ENCODE measurements at places on chromosomes 16 and 17.

GRCh38 chr17:4852567-4853207, 19.5 kb downstream of the MINK1 start:
- H3K4me3 ChIP-seq = no peak overlapping the region
- no peaks in the 10 kb centered on the region for H3K27me3 ChIP-seq
- H3K36me3 ChIP-seq = peaks cover 6% of the 10 kb centered on the region
- no peak for DNase-seq
- H3K27ac ChIP-seq = no peak overlapping the region
- H3K4me1 ChIP-seq = peaks cover 14% of the 10 kb centered on the region

GRCh38 chr16:84794186-84794585, 25.6 kb upstream of the CRISPLD2 start:
- H3K27me3 ChIP-seq = no peaks in the 10 kb centered on the region
- H3K4me3 ChIP-seq = no peak overlapping the region
- H3K36me3 ChIP-seq = no peaks in the 10 kb centered on the region
- H3K27ac ChIP-seq = no peak overlapping the region

- no peaks in the 10 kb centered on the region for H3K36me3 ChIP-seq
- no peak overlapping the region for H3K27ac ChIP-seq
- no peak overlapping the region for H3K4me3 ChIP-seq
- H3K4me1 ChIP-seq = peaks cover 24% of the 10 kb centered on the region
These were observed 394.9 kb upstream of the SALL1 start for GRCh38 chr16:51545951-51546350.

DNA sequence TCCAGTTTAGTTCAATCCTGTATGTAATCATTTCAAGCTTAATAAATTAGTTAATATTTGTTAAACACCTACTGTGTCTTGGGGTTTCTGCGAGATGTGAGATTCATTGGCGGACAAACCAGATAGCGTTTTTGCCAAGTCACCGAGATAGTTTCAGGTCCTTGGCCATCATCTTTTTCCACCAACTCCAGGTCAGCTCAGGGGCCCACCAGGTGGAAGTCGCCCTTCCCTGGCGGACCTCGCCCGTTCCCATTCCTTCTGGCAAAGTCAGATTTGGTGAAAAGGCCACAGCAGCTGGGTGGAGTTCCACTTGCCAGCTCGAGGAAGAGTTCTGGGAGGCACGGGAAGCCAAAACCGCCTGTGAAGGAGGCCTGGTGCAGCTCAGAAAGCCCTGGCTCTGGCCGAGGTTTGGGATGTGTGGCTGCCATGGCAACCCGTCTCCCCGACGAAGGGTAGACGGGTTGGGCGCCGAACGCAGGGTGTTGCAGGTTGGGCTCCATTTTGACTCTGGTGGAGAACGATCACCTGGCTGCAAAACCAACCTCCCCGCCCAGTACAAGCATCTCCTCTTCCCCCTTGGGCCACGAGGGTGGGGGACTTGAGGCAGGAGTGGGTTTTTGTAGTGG, 39.5 kb downstream of the CMIP start:
- H3K4me3 ChIP-seq = no peak overlapping the region
- H3K4me1 ChIP-seq = peaks cover 10% of the 10 kb centered on the region
- no peaks in the 10 kb centered on the region for H3K27me3 ChIP-seq

DNA sequence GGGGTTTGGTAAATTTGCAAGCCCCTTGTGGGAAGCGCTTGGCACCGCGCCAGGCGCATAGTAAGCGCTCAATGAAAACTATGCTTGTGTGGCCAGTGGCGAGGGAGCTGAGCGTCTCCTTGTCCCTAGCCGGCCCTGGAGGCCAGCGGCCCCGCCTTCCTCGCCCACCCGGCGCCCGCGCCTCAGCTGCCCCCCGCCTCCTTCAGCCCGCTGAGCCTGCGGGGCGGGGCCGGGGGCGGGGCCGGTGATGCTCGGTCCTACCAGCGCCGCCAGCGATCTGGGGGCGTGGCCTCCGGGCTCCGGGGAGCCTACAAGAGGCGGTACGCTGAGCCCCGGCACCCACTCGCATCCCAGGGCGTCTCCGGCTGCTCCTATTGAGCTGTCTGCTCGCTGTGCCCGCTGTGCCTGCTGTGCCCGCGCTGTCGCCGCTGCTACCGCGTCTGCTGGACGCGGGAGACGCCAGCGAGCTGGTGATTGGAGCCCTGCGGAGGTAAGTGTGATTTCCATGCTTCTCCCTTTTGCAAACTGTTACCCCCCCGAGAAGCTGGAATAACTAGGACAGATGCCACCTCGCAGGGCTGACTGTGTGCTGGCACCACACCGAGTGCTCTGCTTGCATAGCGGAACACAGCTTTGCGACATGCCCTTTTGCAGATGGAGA, at the start of gene CRISPLD2:
CRISPLD2 (plus strand) TSS at position 342 of the 661 bp plus-strand sequence. CDS start 18,511 bp downstream, outside the sequence.
- no peak within 1 kb of the TSS for H3K27ac ChIP-seq
- peaks cover 6% of the 10 kb centered on the region for H3K4me1 ChIP-seq
- no peaks in the 10 kb centered on the region for H3K36me3 ChIP-seq

DNA sequence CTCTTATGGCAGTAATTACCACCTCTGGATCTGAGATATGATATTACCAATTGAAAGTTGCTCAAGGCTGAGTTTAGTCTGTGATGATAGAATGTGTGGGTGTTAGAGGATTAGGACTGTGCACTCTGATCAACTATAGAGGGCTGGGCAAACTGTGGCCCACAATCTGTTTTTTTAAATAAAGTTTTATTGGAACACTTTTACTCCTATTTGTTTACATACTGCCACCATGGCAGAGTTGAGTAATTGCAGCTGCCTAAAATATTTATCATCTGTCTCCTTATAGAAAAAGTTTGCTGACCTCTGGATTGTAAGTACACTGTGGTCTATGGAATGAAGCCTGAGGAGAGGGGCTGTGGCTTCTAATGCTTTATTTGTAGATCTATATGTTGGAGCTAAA, 71.5 kb upstream of the N4BP1 start:
- no peak for DNase-seq
- H3K4me1 ChIP-seq = no peaks in the 10 kb centered on the region
- H3K4me3 ChIP-seq = no peak overlapping the region
- no peaks in the 10 kb centered on the region for H3K36me3 ChIP-seq
- no peak overlapping the region for H3K27ac ChIP-seq

DNA sequence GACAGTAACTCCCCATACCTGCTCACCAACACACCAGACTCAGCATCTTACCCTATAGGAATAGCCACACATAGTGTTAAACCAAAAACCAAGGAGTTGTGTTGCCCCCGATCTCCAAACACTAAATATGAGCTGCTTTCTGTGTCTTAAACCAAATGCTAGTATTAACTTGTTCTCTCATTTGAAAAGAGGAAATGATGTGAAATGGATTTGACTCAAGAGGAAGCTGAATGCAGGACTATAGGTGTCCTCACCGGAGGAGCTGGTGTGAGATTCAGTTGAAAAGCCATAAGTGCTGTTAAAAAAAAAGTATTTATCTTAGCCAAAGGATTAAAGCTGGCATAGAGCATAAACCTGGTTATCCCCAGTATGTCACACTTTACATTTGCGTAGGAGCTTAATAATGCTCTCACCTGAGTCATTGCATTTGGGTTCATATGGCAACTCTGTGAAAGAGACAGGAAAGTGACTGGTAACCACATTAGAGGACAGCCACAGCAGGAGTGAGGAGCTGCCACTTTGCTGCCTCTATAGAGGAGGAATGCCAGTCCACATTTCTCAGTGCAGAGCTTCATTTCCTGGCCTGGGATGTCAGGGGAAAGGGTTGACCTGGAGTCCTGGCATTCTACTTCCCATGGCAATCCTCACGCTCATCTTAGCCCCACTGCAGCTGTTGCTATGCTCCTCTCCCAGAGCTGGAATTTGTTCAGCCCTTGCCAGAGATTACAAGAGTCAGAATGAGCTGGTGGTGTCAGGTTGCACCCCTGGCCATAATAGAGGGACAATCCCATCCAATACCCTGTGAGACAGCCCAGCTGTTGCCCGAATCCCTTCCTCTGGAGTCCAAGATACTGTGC, 143.3 kb upstream of the ANKFN1 start:
- H3K27me3 ChIP-seq = no peaks in the 10 kb centered on the region
- peak overlapping the region; percentile 78 for H3K27ac ChIP-seq
- peak; percentile 43 for DNase-seq
- H3K36me3 ChIP-seq = no peaks in the 10 kb centered on the region
- H3K4me3 ChIP-seq = no peak overlapping the region

DNA sequence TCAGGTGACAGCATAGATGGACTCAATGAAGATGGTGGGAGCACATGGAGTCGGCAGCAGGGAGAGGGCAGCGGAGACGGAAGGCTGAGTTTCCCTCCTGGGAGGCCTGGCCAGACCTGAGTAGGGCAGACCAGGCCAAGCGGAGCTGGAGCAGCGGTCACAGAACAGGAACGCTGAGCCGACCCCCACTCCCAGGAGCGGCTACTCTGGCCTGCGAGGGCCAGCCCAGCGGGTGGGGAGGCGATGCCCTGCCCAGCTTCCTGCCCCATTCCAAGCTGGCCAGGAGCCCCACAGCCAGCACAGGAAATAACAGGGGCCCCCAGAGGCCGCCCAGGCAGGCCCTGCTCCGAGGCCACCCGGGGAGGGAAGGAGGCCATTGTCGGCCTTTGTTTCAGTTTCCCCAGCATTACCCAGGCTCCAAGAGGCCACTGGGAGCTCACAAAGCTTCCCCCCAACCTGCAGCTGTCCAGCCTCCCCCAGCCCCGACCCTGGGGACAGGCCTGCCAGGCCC, 79.8 kb downstream of the ZNF423 start:
- H3K36me3 ChIP-seq = peaks cover 37% of the 10 kb centered on the region
- no peaks in the 10 kb centered on the region for H3K27me3 ChIP-seq
- peak overlapping the region; percentile 47 for H3K27ac ChIP-seq
- peak overlapping the region; percentile 38 for H3K4me3 ChIP-seq
- H3K4me1 ChIP-seq = peaks cover 42% of the 10 kb centered on the region

DNA sequence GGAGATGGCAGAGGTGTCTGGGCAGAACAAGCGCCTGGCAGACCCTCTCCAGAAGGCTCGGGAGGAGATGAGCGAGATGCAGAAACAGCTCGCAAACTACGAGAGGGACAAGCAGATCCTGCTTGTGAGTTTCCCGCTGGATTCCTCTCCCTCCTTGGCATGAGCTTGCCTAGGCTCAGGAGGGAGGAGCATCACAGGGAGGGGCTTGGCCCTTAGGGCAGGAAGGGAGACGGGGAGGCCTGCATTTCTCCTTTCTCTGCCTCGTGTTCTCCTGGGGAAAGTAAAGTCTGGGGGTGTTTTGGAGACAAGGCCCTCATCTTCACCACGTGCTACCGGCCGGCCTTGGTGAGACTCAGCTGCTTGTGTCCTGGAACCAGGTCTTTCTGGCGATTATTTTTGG, 18.0 kb upstream of the DBNDD1 start:
- H3K4me3 ChIP-seq = no peak overlapping the region
- no peak for DNase-seq
- no peaks in the 10 kb centered on the region for H3K27me3 ChIP-seq

DNA sequence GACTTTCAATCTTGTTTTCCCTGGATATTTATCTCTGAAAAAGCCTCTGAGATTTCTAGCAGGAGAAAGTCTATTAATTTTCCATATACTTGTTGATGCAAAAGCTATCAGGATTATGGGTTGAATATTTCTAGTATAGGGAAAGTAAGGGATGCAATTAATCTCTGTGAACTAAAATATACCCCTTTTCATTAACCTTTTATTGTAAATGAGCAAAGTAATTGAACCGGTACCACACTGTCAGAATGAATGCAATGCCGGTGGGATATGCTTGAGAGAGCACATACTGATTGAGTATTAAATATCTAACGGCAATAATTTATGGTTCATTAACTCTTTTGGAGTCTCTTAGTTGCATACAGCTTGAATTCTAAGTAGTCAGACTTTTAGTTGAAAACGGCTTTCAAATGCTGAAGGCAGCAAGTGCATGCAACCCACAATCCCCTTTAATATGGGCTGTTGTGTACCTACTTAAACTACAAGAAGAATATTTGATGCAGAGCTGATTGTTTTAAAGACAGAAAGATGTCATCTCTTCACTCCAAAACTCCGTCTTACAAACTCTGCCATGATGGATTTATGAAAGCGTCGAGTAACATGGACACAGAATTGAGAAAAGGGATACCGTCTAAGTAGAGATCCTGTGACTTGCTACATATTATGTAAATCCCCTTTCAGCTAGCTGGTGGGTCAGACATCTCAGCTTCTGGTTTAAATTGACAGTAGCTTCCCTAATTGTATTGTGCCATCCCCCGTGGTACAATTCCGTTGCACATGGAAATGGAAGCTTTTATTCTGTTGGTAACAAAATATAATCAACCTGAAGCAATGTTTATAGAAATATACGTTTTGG, 141.3 kb upstream of the CDH8 start:
- no peak overlapping the region for H3K4me3 ChIP-seq
- H3K27ac ChIP-seq = no peak overlapping the region
- no peaks in the 10 kb centered on the region for H3K36me3 ChIP-seq
- H3K4me1 ChIP-seq = peaks cover 3% of the 10 kb centered on the region
- no peak for DNase-seq

- peaks cover 6% of the 10 kb centered on the region for H3K36me3 ChIP-seq
- peaks cover 8% of the 10 kb centered on the region for H3K4me1 ChIP-seq
- DNase-seq = no peak
These were observed 361 bp downstream of the UQCRC2 start for GRCh38 chr16:21953541-21953902.

- no peaks in the 10 kb centered on the region for H3K27me3 ChIP-seq
- DNase-seq = no peak
- no peak overlapping the region for H3K4me3 ChIP-seq
- no peaks in the 10 kb centered on the region for H3K4me1 ChIP-seq
These were observed 46.8 kb downstream of the BRIP1 start for GRCh38 chr17:61816538-61816937.

DNA sequence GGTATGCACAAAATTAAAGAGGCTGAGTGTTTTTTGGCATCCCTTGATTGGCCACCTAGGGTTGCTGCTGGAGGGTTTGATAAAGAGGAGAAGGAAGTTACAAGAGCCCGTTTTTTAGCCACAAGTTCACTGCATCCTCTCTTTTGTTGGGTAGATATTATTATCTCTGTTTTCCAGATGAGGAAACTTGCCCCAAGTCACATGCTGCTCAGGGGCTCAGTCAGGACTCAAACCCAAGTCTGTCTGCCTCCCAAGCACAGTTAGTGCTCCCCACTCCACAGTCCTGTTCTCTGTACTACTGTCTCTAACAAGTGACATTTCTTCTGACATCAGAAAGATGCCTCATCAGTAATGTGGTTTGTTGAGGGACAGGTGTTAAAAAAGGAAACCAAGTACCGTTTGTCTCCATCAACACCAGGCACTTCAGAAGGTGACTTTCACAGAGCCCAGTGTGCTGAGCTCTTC, 1.4 kb downstream of the NT5M start:
- no peaks in the 10 kb centered on the region for H3K36me3 ChIP-seq
- peaks cover 12% of the 10 kb centered on the region for H3K4me1 ChIP-seq
- no peak for DNase-seq

DNA sequence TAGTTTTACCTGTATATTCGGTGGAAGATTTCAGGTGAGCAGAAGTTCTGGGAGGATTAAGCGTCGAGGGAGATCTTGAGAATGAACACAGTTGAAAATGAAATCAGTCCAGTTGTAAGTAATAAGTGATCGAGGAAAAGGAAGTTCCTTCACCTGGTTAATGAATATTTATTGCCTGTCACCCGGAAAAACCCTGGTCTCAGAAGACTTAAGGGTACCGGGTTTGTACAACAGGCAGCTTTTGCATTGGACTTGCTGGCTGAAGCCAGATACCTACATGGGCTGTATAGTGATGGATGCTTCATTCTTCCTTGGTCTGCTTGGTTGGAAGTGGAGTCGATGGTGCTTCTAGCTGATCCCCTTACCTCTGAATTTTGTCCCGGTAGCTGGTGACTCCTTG, 72.7 kb downstream of the PRKCA start:
- H3K4me1 ChIP-seq = peaks cover 7% of the 10 kb centered on the region
- no peak for DNase-seq
- H3K27ac ChIP-seq = no peak overlapping the region
- no peaks in the 10 kb centered on the region for H3K36me3 ChIP-seq
- no peaks in the 10 kb centered on the region for H3K27me3 ChIP-seq
- H3K4me3 ChIP-seq = no peak overlapping the region

GRCh38 chr17:44012391-44012790, 2.4 kb downstream of the TMEM101 start:
- no peaks in the 10 kb centered on the region for H3K27me3 ChIP-seq
- no peak overlapping the region for H3K27ac ChIP-seq
- H3K4me3 ChIP-seq = no peak overlapping the region
- peaks cover 10% of the 10 kb centered on the region for H3K4me1 ChIP-seq
